ENCODE measurements at places on chromosomes 16 and 17.
A peak's percentile ranks its signal among the peaks of the same experiment; 100 is the strongest.

DNA sequence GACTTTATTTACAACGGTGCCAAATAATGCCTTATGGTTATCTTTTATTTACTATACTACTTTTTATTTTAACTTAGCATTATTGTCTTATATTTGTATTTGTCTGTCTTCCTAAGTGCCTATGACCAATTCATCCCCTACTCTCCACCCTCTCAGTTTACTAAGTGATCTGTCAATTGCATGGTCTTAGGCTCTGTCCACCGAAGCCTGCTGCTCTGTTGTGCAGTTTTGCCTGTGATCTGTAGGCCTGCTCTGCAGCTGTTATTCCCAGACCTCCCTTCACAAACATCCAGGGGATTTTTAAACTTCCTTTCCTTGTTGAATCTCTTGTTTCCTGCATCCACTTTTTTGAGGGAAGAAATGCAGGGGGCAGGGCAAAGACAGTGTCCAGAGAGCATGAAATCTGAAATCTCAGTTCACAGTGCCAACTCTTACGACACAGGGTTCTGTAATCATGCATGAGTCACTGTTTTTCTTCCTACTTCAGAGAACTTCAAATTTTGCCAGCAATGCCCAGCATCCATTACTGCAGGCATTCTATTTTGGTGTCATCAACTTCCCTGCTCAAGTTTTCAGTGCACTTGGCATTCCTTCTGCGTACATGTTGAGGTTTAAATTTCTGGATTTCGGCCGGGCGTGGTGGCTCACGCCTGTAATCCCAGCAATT is 11.4 kb downstream of the SLFN5 start:
- DNase-seq = no peak

DNA sequence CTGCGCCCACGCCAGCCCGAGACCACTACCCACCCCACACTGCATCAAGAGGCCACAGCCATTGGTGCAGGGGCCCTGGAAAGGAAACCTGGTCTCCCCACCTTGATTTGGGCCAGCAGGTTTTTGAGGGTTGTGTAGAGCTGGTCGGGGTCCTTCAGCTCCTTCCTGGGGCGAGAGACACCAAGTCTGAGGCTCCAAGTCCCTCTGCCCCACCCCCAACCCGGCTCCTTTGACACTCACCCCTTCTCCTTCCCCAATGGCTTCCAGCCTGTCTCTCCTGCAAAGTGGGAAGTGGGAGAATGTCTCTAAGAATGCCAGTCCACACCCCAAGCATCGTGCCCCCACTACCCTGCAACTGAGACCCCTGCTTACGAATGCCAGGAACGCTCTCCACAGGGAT is 1.6 kb upstream of the DHX58 start:
- DNase-seq = no peak

DNA sequence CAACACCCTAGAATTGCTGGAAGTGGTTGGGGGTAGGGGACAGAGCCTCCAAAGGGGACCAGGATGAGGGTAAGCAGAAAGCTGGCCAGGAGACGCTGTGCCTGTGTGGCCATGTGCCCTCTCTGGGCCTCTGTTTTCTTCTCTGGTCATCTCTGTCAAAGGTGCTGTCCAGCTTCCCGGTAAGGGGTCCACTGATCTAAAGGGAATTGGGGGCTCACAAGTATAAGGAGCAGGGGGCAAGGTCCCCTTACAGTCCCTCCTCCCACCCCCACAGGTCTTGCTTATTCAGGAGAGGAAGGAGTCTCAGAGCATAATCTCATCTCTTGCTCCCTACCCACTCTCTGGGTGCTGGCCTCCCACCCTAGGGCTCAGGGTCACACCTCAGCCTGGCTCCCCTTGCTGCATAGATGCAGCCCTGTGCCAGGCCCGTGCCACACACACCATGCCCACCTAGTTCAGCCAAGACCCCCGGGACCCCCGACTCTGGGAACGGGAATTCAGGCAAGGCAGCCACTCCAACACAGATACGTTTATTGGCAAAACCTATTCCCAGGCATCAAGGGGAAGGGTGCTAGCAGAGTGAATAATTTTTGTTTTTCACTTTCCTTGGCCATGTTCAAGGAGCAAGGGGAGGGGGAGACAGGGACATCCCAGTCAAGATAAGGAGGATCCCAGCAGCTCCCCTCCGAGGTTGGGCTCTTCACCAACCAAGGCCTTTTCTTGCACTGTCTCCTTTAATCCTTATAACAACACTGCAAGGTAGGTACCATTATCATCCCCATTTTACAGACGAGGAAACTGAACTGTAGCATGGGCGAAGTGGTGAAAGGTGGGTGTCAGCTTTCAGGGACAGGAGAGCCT is 19.8 kb downstream of the SLC4A1 start:
- DNase-seq = no peak

- DNase-seq = no peak
Observed at GRCh38 chr16:1874854-1875253, 2.9 kb upstream of the MEIOB start.

GRCh38 chr16:28604186-28604565 is 5.7 kb downstream of the SULT1A1 start:
- no peak for DNase-seq

DNA sequence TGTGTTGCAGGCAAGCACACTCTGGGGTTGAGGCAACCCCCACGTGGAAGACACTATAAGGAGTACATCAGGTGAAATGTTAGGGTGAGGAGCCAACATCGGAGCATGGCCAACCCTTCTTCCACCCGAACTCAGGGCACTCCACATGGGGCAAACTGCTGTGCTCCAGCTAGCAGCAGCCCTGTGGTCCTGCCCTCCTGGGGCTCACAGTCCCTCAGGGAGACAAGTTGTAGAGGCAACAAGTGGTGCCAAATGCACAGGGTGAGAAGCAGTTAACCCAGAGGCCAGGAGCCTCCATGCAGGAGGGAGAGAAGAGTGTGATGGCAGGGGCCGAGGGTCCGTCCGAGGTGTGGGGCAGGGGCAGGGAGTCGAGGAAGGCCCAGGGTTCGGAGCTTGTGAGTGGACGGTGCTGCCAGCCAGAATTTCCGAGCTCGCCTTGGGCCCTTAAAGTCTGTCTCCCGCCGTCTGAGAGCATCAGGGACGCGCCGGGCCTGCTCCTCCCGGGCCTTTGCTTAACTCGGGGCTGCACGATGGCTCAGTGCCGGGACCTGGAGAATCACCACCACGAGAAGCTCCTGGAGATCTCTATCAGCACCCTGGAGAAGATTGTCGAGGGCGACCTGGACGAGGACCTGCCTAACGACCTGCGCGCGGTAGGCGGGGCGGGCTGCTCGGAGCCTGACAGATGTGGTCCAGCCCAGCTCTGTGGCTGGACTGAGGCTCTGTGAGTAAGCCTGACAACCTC is 32.3 kb downstream of the ATPAF2 start:
- DNase-seq = no peak

DNA sequence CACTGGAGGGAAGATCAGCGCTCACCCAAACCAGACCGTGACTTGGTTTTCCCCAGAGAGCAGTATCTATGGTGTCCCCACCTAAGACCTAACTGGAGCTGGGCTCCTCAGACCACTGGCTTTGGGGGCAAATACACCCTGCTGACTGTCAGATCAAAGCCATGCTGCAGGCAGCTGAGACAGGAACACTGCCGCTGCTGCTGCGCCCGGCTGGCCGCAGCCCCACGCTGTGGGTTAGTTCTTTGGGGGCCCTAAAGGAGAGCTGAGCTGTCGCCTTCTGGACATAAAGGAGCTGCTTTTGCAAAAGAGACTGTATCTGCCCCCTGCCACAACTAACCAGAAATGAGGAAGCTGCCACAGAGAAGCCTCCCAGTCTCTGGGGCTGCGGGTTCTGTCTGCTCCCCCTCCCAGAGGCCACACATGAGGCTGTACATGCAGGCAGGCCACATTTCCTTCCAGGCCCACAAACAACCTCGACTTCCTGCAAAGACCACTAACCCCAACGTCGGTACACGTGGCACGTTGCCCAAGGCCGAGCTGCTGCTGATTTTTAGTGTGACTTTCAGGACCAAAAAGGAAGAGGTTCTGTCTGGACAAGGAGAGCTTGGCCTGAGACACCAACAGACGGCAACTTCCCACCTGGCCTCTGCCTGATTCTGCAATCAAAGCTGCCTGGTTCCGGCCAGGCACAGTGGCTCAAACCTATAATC is 18.2 kb upstream of the ABR start:
- no peak for DNase-seq

- no peak for DNase-seq
Observed at GRCh38 chr16:11136600-11136999, 119.4 kb downstream of the SOCS1 start.

DNA sequence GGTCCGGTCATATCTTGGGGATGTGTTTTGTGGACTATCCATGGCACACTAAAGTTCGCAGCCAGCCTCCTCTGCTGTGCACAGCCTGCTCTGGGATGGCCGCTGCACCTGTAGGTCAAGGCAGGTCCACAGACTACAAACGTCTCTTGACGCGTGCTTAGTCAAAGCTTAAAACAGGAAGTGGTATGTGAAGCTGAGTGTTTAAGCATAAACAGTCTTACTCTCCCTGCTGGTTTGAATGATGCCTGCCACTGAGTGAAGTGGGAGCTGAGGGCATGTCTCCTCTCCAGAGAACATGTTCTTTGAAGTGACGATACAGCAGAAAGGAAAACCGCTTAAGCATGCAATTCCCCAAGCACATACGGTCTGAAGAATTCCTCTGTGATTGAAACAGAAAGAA is 365.6 kb downstream of the SLC39A11 start:
- no peak for DNase-seq

GRCh38 chr17:7293816-7294613 is 424 bp downstream of the YBX2 start:
- DNase-seq = no peak

DNA sequence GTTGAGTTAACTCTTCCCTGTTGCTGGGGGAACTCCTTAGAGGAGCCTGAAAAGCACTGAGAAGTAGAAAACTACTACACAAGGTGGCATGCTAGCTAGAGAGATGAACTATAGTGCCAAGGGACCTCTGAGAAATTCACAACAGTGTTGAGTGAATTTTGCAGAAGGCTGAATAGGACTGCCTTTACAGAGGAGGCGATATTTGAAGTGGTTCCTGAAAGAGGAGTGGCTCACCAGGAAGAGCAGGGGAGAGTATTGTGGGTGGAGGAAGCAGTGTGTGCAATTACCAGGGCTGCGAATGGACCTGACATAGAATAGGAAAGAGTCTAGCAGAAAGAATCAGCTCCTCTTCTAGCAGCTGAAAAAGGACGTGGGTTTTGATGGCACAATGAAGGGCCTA is 66.4 kb downstream of the CDK5R1 start:
- DNase-seq = peak; percentile 40

DNA sequence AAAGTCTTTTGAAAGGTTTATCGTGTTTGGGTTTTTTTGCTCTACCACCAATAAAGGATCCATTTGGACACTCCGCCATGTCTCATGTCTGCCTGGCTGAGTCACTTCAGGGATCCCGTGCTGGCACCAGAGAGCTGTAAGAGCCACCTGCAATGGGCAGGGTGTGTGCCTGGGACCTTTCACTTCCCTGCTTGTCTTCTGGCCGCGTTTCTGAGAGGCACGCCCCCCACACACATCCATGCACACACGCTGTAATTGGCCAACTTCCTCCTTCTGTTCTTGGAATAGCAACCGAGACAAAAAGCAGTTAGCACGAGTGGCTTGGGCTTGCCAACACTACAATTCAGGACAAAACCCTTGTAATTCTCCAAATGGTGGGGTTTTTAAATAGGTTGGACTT is 9.8 kb upstream of the SOST start:
- DNase-seq = no peak

- DNase-seq = peak; percentile 48
Observed at GRCh38 chr17:51590071-51590656, 329.8 kb downstream of the UTP18 start.

GRCh38 chr16:75087375-75087979 is 29.1 kb downstream of the LDHD start:
- DNase-seq = no peak

DNA sequence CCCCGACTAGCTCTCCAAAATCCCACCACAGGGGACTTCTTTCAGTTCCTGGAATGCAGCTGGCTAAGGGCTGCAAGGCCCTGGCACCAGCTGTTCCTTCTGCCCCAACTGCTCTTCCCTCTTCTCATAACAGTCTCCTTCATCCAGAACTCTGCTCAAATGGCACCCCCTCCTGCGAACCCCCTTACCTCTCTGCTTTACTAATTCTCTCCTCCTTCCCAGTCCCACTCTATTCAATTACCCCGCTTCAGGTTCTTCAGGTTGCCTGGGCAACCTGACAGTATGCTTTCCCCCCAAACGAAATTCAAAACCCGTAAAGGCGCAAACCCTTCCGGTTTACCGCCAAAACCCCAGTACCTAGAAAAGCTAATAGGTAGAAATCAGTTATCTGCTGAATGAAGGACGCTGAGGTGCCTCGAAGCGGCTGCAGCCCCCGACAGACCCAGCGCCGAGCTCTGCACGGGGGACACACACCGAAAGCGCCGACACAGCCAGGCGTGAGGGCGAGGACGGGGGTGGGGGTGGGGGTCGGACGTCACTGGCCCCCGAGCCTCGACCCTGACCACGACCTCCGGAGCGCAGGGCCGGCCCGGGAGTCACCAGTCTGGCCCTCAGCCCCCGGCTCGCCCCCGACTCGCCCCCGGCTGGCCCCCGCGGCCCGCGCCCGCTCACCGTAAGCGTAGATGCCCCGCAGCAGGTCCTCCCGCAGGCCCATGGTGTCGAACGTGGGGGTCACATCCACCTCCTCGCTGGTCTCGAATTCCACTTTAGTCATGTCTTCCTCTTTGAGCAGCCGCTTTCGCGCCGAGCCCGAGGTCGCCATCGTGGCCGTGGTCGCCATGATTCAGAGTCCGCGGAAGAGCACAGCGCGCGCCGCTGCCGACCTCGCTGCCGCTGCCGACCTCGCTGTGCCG is 550 bp downstream of the EIF4A3 start:
- no peak for DNase-seq

DNA sequence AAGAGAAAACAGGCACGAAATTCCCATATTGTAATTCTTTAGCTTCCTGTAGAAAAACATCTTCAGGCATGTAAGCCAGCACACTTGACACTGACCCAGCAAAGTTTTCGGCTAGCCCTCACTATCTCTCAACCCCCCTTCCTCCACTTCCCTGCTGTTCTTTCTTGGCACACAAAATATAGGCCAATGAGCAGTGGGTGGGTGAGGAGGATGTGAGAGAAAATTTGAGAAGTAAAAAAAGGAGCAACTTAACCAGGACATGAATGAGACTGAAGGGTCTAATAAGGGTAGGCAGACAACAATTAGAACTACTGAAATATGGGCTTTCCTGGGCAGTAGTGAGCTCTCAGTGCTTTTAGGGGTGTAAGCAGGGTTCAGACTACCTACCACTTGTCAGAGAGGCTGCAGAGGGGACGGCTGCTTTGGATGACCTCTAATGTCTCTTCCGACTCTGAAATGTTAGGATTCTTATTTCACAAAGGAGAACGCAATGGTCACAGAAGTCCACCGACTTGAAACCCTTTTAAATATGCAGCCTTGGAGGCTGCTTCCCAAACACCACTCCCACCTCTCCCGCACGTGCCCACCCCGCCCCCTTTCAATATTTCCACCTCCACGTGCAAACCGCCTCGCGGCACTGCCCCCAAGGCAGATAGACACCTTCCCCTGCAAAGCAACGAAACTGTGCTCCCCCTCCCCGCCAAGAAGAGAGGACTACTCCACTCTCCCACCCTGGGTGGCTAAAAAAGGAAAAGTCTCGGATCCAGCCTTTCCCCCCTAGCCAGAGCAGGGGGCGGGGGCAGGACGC is 889 bp downstream of the MBTD1 start:
- DNase-seq = no peak

GRCh38 chr17:46154151-46154816 is 38.9 kb downstream of the KANSL1 start:
- DNase-seq = peak; percentile 37
